GM03348 (cell line): ENCODE measurements at places on chromosomes 3 and 15.

GRCh38 chr15:101358895-101359294, 63.8 kb upstream of the SNRPA1 start:
- DNase-seq, result no peak

- DNase-seq, result peak; percentile 66
Measured at GRCh38 chr15:75648156-75649000, 666 bp downstream of the SNX33 start.

DNA sequence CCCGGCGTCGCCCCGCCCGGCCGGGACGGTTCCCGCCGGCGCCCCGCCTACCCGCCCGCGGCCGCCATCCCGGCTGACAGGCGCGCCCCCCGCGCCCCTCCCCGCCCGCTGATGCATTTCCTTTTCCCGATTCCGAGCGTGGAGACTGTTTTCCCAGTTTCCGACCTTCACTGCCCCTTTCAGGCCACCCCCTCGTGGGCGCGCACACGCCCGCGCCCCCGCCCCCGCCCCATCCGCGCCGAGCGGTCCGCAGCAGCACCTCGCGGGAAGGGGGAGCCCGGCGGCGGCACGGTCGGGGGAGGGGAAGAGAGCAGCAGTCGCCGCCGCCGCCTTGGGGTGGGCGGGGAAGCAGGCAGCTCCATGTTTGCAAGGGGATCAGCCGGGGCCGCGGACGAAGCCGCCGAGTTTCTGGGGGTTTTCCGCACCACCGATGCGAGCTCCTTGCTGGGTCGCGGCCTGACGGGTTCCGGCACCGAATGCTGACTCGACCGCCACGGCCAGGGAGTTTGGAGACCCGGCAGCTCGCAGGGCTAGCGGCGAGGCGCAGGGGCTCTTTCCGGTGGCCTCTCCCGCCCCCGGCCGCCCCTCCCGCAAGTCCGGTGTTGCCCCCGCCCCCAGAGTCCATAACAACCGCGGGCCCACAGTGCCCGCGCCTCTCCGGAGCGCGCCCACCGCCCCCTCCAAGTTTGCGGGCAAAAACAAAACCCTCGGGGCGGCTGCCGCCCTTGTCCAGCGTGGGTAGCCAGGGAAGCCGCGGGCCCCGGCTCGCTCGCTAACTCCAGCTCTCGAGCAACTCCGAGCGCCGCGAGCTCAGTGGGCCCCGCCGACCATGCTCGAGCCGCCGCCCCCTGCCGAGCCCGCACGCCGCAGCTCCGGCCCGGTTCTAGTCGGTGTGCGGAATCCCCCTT, 3.2 kb upstream of the SIN3A start:
- peak; percentile 76 for DNase-seq

DNA sequence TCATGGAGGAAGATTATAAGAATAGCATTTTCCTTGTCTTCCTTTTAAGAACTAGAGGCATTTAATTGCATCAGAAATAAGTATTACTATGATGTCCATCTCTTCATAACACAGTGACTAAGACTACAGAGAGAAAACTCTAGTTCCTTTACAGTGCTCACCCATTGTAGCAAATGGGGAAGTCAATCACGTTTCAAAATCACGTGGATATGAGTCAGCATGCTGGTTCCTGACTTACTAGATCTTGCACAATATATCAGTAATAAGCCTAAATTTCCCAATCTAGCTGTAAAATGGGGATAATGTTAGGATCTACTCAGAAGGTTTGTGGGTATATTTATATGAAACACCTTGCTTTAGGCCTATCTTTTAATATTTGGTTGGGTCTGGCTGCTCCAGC, 254.8 kb upstream of the EOMES start:
- DNase-seq, result peak; percentile 15

GRCh38 chr3:71400986-71401451, 182.5 kb downstream of the FOXP1 start:
- DNase-seq, result no peak

DNA sequence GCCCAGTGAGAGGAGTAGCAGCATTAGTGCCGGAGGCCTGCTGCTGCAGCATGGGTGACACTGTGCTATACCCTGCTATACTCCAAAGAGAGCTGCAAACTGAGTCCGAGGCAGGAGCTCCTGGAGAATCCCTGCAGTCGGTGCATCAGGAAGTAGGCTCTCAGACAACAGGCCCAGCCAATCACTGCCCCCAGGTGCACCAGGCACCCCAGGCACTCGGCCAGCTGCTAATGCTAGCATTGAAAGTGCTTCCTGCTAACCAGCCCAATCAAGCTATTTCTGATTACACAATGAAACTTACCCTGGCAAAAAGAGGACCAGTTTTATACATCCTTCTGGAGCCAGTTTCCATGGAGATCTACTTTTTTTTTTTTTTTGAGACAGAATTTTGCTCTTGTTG, 45.6 kb upstream of the IREB2 start:
- DNase-seq, result no peak

GRCh38 chr15:69583626-69584025, 131.0 kb downstream of the RPLP1 start:
- DNase-seq, result no peak

- DNase-seq, result no peak
Measured at GRCh38 chr3:107411056-107411455, 33.8 kb downstream of the CCDC54 start.

- no peak for DNase-seq
Measured at GRCh38 chr3:14793126-14793857, 25.5 kb upstream of the FGD5 start.

DNA sequence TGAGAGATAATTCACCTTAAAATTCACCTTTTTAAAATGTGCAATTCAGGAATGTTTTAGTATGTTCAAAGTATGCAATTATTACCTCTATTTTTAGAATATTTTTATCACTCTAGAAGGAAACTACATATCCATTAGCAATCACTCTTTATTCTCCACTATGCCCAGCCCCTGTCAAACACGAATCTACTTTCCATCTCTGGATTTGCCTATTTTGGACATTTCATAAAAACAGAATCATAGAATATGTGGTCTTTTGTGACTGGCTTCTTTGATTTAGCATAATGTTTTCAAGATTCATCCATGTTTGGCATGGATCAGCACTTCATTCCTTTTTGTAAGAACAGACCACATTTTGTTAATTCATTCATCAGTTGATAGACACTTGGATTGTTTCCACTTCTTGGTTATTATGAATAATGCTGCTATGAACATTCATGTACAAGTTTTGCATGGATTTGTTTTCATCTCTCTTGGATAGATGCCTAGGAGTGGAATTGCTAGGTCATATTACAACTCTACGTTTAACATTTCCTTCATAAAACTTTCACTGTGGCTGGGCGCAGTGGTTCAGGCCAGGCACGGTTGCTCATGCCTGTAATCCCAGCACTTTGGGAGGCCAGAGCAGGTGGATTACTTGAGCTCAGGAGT, 12.7 kb downstream of the HMCES start:
- DNase-seq, result no peak

DNA sequence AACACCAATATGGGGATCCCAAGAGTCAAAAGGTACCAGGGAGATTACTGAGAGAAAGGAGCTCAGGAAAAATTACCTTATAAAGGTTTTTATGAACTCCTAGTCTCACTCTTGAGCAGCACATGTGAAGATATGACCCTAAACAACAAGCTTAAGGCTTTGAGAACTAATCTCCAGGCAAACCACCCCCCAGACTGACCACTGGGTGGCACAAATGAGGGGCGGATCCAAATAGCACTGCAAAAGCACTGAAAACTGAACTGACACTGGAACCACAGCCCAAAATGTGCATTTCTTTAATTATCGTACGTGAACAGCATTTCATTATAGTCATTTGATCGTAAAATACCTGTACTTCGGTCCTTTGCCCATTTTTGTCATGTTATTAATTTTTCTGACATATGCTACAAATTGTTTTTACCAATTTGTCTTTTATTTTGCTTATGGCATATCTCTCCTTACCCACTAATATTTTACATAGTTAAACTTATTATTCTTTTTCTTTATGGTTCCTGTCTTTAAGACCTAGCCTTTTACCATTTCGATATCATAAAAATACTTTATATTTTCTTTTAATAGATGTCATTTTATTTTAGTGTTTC, 31.5 kb upstream of the TFDP2 start:
- peak; percentile 58 for DNase-seq

DNA sequence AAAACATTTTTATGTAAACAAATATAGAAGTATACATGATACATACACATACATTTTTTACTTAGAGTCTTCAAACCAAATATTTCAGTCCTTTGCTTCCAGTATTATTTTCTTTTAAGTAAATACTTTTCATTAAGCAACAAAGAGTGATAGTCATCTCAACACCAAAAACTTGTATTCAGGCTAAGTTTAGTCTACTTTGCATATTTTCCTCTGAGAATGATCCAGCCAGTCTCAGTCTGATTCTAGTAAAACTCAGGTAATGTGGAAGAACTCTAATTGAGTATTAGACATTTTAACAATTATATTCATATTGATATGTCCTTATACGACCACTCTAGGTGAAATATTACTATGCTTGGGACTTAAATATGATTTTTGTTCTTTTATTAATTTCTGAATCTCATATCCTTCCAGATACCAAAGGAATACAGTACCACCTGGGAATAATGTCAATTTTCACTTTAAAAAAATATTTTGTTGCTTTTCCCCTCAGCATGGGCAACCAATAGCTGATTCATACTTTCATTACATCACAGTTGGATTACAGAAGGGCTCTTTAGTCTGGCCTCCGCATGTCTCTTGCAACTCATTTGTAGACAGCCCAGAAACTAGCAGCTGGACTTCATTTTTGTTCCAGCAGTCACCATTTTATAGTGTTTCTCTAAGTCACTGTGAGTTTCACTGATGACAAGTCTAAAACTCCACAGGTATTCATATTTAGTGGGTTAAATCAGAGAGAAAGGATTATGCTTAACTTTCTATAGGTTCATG, 390.4 kb downstream of the ZBTB20 start:
- DNase-seq, result peak; percentile 51

DNA sequence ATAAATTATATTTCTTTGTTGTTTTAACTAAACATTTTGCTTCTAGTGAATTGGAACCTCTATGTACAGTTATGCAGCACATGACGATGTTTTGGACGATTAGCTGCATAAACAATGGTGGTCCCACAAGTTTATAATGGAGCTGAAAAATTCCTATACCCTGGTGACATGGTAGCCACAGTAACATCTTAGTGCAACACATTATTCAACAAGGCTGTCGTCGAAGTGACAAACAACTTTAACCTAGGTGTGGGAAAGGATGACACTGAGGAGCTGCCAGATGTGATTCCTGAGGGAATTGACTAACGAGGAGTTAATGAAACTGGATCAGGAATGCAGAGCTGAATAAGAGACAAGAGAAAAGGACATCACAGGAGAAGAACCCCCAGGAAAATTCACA, 588.9 kb upstream of the EPHA6 start:
- no peak for DNase-seq

- DNase-seq, result peak; percentile 53
Measured at GRCh38 chr3:102733791-102734563, 299.2 kb downstream of the ZPLD1 start.

GRCh38 chr3:182608832-182609231, 184.5 kb upstream of the ATP11B start:
- no peak for DNase-seq

GRCh38 chr3:153625506-153625905, 463.5 kb downstream of the RAP2B start:
- no peak for DNase-seq
